ENCODE measurements at places on chromosomes 2 and 18.

DNA sequence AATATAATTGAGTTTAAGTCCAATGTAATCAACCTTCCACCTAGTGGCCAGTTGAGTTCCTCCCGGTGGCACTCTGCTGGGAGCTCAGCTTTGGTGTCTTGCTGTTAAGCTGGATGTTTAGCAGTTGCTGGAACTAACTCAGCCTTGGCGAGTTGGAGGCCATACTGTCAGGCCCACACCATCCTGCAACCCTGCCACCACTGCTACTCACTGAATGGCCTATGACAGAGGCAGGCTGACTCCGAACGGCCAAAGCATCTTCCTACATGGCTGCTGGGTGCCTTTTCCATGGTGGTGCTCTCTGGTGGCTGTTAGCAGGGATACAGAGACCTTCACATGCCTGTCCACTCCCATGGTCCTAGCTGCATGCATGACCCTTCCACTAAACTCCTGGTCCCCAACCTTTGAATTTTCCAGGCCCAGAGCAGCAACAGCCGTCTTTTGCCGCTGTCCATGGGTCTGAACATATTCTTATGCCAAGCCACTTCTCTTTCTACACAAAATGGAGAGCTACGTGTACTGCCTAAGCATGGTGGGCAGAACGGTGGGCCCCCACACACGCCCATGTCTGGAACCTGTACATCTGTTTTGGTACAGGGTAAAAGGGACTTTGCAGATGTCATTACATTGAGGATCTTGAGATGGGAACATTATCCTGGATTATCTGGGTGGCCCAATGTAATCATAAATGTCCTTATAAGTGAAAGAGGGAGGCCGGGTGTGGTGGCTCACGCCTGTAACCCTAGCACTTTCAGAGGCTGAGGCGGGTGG is 15.0 kb upstream of the TRAF3IP1 start:
- no peak for DNase-seq

GRCh38 chr2:69936906-69937305 is 22.0 kb downstream of the MXD1 start:
- no peak for DNase-seq

GRCh38 chr2:64192125-64192479 is 47.9 kb upstream of the PELI1 start:
- DNase-seq: no peak

DNA sequence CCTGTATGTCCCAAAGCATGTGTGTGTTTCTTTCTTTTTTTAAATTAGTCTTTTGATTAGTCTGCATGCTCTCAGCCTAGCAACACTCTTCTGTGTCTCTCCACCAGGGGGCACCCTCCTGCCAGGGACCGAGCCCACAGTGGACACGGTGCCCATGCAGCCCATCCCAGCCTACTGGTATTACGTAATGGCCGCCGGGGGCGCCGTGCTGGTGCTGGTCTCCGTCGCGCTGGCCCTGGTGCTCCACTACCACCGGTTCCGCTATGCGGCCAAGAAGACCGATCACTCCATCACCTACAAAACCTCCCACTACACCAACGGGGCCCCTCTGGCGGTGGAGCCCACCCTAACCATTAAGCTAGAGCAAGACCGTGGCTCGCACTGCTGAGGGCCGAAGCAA is 93.8 kb downstream of the NRP2 start:
- DNase-seq: peak; percentile 32

GRCh38 chr2:117169036-117169765 is 645.3 kb upstream of the DDX18 start:
- no peak for DNase-seq

DNA sequence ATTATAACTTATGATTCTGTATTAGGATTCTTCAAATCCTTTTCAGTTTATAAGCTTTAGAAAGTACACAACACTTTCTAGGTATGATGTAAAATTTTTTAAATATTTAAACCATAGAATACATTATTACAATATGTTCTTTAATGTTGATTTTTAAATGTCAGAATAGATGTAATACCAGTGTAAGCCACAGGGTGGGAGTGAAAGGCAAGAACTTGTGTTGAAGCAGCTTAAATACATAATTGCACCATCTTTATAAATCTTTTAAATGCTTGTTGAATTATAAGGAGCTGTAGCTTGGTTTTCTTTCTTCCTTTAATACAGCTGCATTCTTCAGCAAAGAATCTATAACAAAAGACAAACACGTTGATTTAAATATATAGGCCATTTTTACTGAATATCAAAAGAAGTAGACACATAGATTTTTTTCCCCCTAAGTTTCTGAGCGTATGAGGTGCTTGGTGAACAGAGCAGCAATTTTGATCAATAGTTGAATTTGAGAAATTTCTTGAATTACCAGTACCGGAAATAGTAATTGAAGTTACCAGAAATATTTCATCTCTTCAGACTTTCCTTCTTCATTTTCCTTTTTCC is 63.0 kb downstream of the TANK start:
- peak; percentile 5 for DNase-seq

GRCh38 chr2:231183851-231184250 is 14.6 kb upstream of the ARMC9 start:
- no peak for DNase-seq

GRCh38 chr2:168079236-168079635 is 168.2 kb downstream of the STK39 start:
- no peak for DNase-seq

- no peak for DNase-seq
Observed at GRCh38 chr2:68741805-68742306, 7.2 kb downstream of the ARHGAP25 start.

DNA sequence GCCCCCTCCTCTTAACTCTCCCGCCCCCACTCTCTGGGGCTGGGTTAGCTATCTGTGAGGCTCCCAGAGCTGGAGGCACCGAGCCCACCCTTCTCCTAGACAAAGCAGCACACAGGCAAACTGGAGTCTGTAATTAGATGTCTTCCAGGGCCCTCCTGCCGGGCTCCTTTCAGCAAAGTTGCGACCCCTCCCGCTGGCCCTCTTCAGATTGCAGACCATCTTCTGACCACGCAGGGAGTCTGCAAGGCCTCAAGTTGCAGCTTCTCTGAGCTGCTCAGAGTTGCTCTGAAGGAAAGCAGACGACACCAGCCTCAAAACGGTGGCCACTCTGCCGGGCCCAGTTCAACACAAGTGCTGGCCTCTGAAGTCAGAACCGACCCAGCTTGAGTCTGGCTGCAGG is 228.4 kb upstream of the COPS8 start:
- DNase-seq: no peak

GRCh38 chr2:144824306-144825080 is 304.6 kb upstream of the ZEB2 start:
- DNase-seq: no peak

GRCh38 chr2:5365871-5366461 is 326.2 kb upstream of the SOX11 start:
- DNase-seq: peak; percentile 79

DNA sequence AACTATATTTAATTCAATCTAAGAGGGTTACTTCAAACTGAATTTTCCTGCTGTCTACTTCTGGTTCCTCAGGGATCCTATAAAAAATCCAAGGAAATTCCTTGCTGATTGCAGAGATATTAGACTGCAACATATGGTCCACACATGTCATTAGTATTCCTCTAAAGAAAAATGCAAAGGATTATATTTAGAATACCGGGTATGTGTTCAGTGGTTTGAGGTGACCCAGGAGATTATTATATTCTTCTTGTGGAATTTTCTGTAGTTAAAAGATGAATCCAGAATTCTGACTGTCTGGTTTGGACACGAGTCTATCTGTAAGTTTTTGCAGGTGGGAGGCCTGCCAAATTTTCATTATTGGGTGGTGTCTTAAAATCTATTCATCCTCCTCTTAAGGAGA is 18.2 kb downstream of the HOXD1 start:
- no peak for DNase-seq

- DNase-seq: no peak
Observed at GRCh38 chr2:213034585-213034984, 116.8 kb downstream of the IKZF2 start.

DNA sequence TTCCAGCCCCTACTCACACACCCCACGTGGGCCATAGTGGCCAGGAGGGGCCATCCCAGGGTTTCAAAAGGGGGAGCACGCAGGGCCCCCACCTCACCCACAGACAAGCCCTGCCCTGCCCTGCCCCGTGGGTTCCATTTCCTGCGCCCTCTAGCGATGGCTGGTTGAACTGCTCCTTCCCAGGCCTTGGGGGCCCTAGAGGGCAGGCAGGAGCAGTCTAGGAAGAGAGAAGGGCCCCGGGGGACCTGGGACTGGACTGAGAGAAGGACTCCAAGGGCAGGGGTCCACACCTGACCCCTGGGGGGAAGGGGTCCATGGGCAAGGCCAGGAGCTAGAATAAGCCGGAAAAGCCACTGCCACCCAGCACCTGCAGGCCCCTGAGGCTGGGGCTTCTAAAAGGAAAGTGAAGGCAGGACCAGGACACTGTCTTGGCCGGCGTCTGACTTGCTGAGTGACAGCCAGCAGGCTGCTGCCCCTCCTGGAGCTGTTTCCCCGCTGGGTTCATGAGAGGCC is 10.1 kb downstream of the CYP26B1 start:
- peak; percentile 18 for DNase-seq

- DNase-seq: no peak
Observed at GRCh38 chr2:85999061-85999831, 106.4 kb downstream of the POLR1A start.

- no peak for DNase-seq
Observed at GRCh38 chr2:3624059-3624794, 29.3 kb downstream of the COLEC11 start.

GRCh38 chr18:7817575-7818230 is 250.6 kb downstream of the PTPRM start:
- no peak for DNase-seq

- DNase-seq: no peak
Observed at GRCh38 chr2:22521620-22522019, 863.4 kb upstream of the KLHL29 start.

DNA sequence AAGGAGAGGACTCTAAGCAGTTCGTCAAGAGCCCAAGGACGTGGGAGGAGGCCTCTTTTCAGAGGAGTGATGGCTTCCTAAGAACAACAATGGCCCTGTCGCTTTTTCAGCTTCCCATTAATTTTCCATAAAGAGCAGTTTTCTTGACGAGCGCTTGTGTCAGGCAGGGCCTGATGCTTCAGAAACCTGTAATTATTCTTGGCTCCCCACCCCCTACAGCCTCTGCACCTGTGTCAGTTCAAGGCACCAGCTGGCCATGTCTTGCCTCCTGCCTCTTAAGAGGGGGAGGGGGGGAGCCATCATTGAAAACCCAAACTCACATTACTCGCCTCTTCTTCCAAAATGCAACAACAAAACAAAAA is 32.3 kb downstream of the KLF7 start:
- DNase-seq: peak; percentile 85

GRCh38 chr18:54233228-54233625 is 8.8 kb upstream of the MBD2 start:
- DNase-seq: no peak

GRCh38 chr2:26412091-26412673 is 10.5 kb downstream of the DRC1 start:
- no peak for DNase-seq

DNA sequence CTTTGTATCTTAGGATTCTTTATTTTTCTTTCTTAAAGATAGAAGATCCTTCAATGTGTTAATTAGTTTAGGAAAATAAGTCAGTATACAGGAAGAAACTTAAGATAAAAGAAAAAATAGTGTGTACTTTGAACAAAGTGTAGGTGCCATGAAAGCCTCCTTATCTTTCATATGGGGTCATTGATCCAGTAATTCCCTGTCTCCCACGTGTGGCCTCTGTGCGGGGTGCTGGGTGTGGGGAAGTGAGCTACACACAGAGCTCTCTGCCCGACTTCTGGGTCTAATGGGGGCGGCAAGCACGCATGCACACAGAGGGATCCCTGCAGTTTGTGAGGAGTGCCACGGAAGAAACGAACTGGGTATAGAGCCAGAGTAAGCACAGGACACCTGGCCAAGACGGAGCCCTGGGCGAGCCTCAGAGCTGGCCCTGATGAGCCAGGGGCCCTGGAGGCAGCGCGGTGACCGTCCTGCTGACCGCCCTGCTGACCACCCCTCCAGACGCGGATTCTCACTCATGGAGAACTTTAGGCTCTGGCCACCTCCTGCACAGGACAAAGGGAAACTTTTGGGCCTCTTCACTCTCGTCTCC is 253.5 kb downstream of the ACKR3 start:
- DNase-seq: no peak

DNA sequence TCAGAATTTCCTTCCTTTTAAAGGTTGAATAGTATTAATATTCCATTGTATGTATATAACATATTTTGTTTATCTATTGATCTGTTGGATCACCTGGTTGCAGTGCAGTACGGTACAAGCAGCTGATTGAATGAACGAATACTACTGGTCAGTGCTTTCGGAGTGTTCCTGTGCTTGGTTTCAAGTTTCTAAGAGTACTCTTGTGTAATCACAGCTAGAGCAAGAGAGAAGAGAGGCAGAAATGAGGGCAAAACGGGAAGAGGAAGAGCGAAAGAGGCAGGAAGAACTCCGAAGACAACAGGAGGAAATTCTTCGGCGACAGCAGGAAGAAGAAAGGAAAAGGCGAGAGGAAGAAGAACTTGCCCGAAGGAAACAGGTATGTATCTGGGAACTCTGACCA is 40.3 kb upstream of the KCNJ13 start:
- DNase-seq: no peak
